Activated T-cell treated with anti-CD3 and anti-CD28 coated beads, Interleukin-2, amount 50 U/mL, for 48 hours (primary cell): ENCODE measurements at places on chromosomes 13 and 19.

GRCh38 chr19:40693150-40693788, 2.8 kb upstream of the NUMBL start:
- DNase-seq, result no peak

GRCh38 chr19:12126707-12127106, 13.4 kb downstream of the ZNF20 start:
- no peak for DNase-seq

DNA sequence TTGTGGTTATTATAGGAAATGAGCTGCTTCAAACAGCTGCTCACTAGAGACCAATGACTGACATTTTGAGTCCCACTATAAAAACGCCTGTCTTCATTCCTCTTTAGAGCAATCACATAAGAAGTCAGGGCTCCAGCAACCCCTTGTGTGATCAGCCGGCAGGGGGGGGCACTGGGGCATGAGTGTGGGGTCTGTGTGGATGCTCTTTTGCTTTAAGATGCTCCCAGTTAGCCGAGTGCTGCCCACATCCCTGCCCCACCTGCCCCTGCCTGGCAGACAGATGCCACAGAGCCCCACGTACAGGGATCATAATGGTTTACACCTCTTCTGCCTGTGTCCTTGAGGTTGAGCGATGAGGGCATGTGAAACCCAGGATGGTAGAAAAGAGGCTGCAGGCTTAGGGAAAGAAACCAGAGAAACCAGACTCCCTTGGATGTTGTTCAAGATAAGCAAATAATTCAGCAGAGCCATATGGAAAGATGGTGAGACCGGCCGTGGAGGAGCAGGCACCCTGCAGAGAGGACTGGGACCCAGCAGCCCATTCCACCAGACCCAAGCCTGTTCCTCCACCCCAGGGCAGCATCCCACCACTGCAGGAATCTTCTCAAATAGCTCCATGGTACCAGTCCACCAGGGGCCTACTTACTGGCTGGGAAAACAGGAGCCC, 55.4 kb downstream of the CHST8 start:
- DNase-seq, result no peak

- peak; percentile 29 for DNase-seq
Observed at GRCh38 chr13:91406619-91407018, 8.2 kb downstream of the GPC5 start.

DNA sequence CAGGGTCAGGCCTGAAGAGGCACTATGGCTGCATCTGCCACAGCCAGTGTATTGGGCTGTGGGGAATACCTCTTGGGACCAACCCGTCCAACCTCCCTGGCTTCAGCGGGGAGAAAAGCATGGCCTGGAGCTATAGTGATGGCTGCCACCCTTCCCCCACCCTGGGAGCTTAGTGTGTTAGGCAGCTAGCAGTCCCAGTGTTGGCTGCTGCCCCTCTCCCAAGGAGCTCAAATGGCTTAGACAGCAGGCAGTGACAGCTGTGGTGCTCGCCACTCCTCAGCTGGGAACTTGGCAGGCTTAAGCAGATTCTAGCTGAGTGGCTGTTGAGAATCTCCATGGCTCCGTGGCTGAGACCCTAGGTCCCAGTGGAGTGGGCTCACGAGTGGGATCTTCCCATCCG, 19.7 kb downstream of the ACOD1 start:
- DNase-seq, result no peak

GRCh38 chr19:5154799-5155426, 185.7 kb downstream of the PTPRS start:
- no peak for DNase-seq
